Stimulated activated CD4-positive, alpha-beta T cell treated with anti-CD3 and anti-CD28 coated beads, Interleukin-12 subunit alpha, Interleukin-12 subunit beta, amount 100 ng/mL, for 48 hours (primary cell): ENCODE measurements at places on chromosomes 4 and X.

DNA sequence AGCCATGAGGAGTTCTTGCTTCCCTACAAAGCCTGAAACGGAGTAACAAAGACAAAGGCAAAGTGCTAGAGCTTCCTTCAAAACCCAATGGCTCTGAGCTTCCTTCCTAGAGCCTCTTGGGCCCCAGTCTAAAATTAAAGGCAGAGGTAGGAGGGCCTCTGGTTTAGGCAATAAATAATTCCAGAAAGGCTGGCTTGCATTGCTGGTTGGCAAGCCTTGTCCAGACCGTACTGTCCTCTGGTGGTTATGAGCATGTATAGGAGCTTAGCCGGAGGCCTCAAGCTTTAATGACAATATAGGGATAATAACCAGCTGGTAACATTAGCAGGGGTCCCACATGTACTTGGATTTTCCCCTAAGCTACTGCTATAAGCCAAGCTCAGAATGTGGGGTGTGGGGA is 237.3 kb downstream of the AR start:
- no peak for DNase-seq

DNA sequence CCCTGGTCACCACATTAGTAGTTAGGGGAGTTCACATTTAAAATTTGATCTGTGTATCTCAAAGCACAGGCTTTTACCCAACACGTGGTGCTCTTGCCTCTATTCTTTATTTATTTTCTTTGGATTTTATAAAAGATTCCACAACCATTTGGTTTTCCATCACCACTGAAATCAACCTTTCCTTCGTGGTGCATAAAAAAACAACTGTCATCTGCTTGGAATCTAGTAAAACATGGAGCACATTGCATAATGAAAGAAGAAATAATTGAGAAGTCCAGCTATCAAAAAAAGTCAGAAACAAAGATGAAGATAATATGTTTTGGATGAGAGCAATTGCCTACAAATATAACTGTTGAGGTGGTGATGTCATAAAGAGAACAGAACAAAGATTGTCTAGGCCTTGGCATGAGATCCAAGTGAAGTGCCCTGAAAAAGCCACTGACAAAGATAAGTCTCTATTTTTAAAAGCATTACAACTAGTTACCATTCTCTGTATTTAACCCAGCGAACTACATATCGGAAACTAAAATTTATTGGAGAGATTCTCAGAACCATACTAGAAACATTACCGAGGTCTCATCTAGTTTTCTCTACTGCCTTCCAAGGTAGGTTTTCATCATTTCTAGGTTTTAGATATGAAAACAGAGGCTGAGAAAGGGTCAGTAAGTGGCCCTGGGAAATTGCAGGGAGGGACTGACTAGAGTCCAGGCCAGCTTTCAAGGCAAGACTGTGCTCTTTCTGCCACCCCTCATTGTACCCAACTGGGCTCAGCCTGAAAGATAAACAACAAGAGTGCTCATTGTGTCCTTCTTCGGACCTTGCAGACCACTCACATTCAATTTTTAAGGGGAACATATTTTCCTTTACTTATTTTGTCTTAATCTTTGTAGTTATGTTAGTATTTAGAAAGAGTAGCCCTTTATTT is 127.3 kb downstream of the MAD2L1 start:
- no peak for DNase-seq

DNA sequence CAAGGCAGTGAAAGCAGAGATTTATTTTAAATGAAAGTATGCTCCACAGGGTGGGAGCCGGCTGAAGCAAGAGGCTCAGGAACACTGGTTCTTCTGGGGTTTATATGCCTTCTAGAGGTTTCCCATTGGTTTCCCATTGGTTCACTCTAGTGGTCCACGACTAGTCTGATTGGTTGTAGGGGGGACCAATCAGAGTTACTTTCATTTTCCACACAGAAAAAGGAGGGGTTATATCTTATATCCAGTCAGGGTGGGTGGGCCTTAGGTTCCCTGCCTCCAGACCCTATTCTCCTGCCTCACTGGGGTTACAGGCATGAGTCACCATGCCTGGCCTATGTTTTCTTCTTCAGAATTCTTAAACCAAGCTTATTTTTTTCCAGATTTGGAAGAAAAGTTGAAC is 101.6 kb downstream of the KLHL8 start:
- no peak for DNase-seq

DNA sequence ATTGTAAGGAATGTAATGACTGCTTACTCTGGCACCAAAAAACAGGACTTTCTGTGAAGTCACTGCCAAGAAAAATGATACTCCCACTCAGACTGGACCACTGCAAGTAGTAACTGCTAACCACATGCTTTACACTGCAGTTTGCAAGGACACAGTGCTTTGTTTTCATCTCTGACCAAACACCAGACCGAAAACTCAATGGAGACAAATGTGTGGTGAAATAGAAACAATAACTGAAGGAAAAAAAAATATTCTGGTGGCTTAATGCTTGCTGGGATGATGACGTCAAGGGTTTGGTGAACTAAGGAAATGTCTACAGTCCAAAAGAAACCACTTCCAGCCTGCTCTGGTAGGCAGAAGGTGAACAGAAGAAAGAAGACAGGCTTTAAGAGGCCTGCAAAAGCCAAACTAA is 13.2 kb downstream of the GPC4 start:
- DNase-seq = no peak
